ENCODE measurements at places on chromosomes 6 and 20.

DNA sequence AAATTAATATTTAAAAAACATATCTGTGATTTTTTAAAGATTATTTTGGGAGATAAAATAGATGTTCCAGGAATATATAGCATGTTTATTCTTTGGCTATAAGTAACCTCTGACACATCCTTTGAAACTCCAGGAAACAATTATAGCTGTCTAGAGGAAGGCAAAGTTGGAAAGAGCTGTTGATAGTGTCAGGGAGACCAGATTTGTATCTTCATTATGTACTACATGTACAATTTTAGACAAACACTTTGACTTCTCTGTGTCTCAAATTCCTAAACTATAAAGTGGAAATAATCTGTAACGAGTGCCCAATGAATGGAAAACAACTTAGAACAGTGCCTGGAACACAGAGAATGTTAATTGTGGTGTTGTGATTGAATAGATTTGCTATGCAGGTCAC is 25.6 kb upstream of the ADGRG6 start:
- no peak for DNase-seq

- DNase-seq, result no peak
These were observed 100.2 kb upstream of the HMGN3 start for GRCh38 chr6:79334674-79335073.

DNA sequence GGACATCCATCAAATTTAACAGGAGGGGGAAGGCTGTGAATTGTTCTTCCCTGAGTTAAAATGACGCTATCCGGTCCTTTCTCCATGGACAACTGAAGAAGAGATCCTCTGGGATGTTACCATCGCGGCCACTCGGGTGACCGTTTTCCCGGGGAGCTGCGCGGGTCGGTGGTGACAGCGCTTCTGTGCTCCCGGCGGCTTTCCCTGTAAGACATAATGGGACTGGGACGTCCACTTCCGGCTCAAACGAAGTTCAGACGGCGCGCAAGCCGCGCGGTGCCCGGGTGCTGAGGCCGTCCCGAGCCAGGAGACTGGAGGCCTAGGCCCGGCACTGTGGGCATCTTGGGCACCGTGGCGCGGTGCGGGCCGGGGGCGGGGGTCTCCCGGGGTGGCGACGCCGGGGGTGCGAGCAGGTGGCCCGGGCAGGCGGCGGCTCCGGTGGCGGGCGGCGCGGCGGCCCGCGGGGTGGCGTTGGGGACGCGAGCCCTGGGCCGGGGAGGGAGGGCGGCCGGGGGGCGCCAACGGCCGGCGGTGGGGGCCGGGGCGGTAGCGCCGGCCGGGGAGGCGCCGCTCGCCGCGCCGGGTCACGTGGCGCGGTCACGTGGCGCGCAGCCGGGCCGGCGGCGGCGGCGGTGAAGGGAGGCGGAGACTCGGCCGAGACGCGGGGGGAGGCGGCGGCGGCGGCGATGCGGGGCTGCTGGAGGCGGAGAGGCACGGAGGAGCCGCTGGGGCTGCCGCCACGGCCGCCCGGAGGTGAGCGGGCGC is 63.6 kb downstream of the GTF2H5 start:
- DNase-seq, result peak; percentile 88

- no peak for DNase-seq
These were observed at the start of gene NOTCH4 for GRCh38 chr6:32223258-32224235. TSS of gene NOTCH4 (minus strand) at chr6:32224067. CDS start at chr6:32223928, 139 bp downstream.

- peak; percentile 86 for DNase-seq
These were observed at the start of gene GPANK1 for GRCh38 chr6:31664790-31665500. TSS of gene GPANK1 (minus strand) at chr6:31664997. CDS start at chr6:31664478, 519 bp downstream.

- DNase-seq, result no peak
These were observed 14.1 kb upstream of the TENT5A start for GRCh38 chr6:81766482-81767069.

GRCh38 chr6:9398767-9399373 is 963.5 kb upstream of the SLC35B3 start:
- no peak for DNase-seq

DNA sequence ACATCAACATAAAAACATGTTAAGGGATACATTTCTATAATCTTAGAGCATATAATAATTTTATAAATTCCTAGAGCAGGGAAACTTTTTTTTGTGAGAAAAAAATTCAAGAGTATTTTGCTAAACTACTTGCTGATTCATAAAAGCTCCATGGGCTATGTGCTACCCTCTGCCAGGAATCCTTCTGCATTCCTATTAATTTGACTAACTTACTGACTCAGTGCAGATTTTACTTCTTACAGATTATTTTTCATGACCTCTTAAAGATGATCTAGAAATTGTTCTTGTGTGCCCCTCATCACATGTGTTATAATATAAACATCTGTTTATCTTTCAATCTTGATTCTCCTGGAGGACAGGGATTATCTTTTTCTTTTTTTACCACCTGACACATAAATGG is 5.7 kb downstream of the VTA1 start:
- DNase-seq, result no peak

DNA sequence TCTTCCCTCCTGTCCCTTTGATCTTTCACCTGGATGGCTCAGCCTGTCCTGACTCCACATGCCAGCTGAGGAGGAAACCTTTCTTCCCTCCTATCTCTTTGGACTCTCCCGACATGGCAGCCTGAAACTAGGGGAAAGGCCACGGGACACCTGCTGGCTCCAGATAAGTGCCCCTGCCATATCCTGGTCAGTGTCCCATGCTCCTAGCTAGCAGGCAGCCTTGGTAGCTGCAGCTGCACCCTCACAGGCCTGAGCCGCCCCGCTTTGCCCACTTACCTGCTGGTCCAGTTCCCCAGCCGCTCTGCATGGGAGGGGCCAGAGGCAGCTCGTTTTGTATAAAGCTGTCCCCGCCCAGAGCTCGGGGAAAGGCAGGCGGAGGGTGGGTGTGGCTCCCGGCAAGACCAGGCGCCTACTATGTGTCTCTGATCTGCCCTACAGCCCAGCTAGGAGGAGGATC is 7.4 kb upstream of the SLC52A3 start:
- DNase-seq, result no peak

- DNase-seq, result no peak
These were observed 272.1 kb upstream of the DEFB115 start for GRCh38 chr20:30985386-30985785.

DNA sequence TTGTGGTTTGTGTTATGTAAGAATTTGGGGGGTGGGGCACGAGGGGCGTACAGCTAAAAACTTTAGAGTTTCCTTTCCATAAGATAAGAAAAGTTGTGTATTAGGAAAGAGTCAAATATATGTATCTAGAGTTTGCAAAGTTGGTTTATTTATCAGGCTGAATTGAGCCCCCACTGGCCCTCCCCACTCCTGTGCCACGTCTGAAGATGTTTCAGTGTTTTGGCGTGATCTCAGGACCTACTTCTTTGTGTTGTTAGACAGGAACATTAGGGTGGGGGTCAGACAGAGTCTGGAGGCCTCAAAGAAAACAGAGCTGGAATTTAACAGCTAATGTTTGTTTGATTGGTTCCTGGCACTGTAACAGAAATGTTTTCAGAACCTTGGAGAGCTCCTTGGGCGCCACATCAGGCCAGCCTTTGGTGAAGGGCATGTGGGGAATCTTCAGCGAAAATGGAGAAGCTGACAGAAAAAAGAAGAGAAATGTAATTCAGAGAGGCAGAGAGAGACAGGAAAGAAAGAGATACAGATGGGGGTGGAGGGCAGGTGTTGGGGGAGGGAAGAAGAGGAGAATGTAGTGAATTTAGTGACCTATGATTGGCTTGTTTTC is 674 bp downstream of the NRSN1 start:
- peak; percentile 21 for DNase-seq

GRCh38 chr6:157668009-157668401 is 155.0 kb upstream of the SNX9 start:
- peak; percentile 16 for DNase-seq

DNA sequence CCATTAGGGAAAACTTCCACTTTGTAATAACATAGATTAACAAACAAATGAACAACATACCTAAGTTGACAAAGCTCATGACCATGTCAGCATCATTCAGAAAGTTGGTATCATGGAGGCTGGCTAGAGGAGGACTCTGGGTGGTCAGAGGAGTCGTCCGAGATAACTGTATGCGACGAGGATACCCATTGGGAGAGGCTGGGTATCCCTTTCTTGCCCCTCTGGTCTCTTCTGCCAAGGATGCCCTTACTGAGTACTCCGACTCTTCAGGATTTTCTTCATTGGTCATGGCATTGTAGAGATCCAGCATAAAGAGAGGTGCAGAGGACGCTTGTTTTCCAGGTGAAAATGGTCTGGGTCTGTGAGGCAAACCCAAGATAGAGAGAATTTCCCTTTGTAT is 1.1 kb downstream of the BMP5 start:
- DNase-seq, result no peak

GRCh38 chr6:2448826-2449571 is 203.6 kb upstream of the GMDS start:
- peak; percentile 88 for DNase-seq

DNA sequence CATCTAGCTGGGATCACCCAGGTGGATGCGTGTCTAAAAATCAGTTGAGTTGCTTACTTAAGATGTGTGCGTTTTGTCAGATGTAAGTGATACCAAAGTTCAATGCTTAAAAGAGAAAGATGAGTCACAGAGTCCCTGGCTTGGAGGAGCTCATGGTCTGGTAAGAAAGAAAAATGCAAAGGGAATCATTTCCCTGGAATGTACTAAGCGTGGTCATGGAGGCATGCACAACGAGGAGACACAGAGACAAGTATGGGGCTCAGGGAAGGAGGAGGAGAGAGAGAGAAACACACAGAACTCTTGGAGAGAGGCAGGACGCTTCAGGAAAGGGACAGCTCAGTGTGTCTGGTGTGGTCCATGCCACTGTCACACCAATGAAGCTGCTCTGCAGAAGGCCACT is 186.9 kb upstream of the GMDS start:
- no peak for DNase-seq

DNA sequence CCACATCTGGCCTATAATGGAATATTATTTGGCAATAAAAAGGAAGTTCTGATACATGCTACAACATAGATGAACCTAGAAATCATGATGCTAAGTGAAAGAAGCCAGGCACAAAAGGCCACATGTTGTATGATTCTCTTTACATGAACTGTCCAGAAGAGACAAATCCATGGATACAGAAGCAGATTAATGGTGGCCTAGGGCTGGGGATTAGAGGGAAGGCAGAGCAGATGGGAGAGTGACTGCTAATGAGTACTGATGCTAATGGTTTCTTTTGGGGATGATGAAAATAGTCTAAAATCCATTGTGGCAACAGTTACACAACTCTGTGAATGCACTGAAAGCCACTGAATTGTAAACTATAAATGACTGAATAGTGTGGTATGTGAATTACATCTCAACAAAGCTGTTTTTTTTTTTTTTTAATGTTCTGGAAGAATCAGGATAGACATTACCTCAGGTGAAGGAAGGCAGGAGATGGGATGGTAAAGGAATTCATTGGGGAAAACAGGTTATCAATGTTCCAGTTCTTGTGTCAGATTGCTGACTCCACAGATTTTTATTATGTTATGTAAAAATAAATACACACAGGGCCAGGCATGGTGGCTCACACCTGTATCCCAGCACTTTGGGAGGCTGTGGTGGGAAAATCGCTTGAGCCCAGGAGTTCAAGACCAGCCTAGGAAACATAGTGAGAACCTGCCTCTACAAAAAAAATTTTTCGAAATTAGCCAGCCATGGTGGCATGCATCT is 8.9 kb upstream of the SOX12 start:
- no peak for DNase-seq

DNA sequence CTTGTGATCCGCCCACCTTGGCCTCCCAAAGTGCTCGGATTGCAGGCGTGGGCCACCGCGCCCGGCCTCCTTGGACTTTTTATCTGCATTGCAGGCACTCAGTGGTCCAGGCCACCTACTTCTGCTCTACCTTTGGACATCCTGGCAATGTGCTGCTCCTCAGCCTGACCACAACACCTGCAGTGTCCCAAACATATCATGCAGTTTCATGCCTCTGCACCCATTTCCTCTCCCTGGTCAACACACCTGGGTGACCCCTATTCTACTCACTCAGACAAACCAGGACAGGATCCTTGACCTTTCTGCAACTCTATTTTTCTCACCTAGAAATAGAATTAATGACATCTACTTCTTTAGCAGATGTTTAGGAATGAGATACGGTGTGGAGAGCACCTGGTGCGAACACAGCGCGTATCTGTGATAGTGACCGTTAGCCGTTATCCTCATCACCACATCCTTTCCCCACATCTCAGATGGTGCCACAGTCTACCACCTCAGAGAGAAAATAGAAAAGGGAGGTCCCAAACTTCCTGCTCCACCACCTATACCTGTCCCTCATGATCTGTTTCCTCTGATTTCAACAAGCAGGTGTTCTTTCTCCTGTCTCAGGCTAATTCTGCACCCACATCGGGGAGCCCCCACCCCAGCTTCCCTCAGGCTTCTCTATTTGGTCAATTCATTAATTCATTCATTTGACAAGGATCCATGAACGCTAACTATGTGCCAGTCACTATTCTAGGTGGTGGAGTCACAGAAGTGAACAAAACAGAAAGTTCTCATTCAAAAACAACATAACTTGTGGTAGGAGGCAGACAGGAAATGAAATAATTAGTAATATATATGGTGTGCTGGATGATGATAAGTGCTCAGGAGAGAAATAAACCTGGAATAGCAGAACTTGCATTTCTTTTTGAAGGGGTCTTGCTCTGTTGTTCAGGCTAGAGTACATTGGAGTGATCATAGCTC is 4.3 kb upstream of the BTN3A2 start:
- no peak for DNase-seq

- no peak for DNase-seq
These were observed 98.8 kb upstream of the BEND6 start for GRCh38 chr6:56856036-56856580.

DNA sequence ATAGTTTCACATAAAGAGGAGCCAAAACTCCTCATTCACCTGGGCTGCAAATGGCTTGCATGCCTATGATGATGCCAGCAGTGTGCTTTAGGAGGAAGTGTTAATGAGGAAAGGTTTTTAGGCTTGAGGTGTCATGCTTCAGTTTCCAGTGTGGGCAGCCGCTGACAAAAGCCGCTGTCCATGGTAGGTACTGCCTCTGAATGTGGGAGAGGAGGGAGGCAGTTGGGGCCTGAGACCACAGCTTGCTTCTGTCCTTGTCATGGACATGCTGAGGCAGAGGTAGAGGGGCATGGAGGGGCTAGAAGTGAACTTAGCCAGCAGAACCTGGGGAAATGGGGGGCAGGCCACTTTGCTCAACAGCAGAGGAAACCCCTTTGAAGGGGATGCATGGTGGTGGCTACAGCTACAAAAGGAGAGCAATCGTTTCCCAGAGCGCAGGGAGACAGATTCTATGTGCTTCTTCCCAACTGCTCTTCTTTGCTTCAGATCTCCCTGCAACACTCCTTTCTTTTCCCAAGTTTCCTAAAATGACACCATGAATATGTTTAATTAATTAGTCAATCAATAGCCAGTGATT is 372.1 kb upstream of the CNR1 start:
- no peak for DNase-seq
